Camera-type eye (tissue), 1 donor: ENCODE measurements at places on chromosomes 3 and 15. TPM values are rescaled to one million over a fixed set of nuclear protein-coding genes. Genes with fewer than 3 reads are reported as not detected.

The LMCD1 gene
- 65.8 TPM for total RNA-seq

The TGM4 gene
- total RNA-seq: not detected

The SI gene
- total RNA-seq: not detected

The STRC gene
- 5.1 TPM for total RNA-seq

The CLDN1 gene
- total RNA-seq: 9.4 TPM

The PLSCR4 gene
- total RNA-seq: 46.9 TPM

The CEMIP gene
- 4.0 TPM for total RNA-seq

The IMPG2 gene
- total RNA-seq: 221 TPM

The BTLA gene
- total RNA-seq: not detected

The BCL2A1 gene
- 1.5 TPM for total RNA-seq

The POU1F1 gene
- total RNA-seq: not detected

The CMTM8 gene
- total RNA-seq: 3.4 TPM

The IL5RA gene
- 0.44 TPM for total RNA-seq

The CNTN3 gene
- total RNA-seq: 22.3 TPM

The SLC6A1 gene
- total RNA-seq: 23.7 TPM

The RGMA gene
- total RNA-seq: 13.7 TPM

The GOLGA8K gene
- 0.60 TPM for total RNA-seq

The ANKRD63 gene
- total RNA-seq: not detected

The GP5 gene
- total RNA-seq: 1.1 TPM

The ZCWPW2 gene
- total RNA-seq: 2.6 TPM

The NOX5 gene
- 0.55 TPM for total RNA-seq

The TPRG1 gene
- 0.49 TPM for total RNA-seq

The LRRC3B gene
- 7.8 TPM for total RNA-seq

The GOLGA8T gene
- total RNA-seq: not detected

The DPPA4 gene
- 1.9 TPM for total RNA-seq

The VIPR1 gene
- total RNA-seq: 3.7 TPM

The GASK1A gene
- total RNA-seq: 24.4 TPM

The CTXN2 gene
- total RNA-seq: not detected

The UBL7 gene
- 44.8 TPM for total RNA-seq

The CD200R1L gene
- not detected for total RNA-seq

The ST3GAL6 gene
- total RNA-seq: 7.3 TPM

The CD86 gene
- total RNA-seq: 4.0 TPM

The NR1I2 gene
- 0.38 TPM for total RNA-seq

The LNP1 gene
- 13.2 TPM for total RNA-seq

The CFAP44 gene
- total RNA-seq: 16.9 TPM

The ZNF620 gene
- 15.3 TPM for total RNA-seq
